ENCODE measurements at places on chromosomes 13 and 19. TPM values are rescaled to one million over a fixed set of nuclear protein-coding genes. Genes with fewer than 3 reads are reported as not detected.

TMEM259 gene
- 157 TPM for total RNA-seq

DNA sequence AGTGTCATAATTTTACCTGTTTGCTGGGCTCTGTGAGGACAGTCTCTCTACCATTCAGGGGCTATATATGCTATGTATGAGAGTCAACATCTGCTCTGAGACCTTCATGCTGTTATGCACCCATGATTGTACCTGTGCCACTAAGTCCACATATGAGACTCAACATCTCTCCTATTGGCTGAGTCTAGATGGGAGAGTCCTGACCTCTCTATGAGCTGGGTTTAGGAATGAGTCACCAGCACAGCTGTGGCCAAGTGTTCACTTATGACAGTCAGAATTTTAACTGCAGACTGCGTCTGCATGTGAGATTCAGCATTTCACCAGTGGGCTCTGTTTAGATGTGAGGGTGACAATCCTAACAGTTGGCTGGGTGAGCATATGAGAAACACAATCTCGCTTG lies 49.5 kb downstream of the ZNF729 start:
- no peaks in the 10 kb centered on the region for H3K4me1 ChIP-seq
- peak; percentile 25 for DNase-seq
- no peaks in the 10 kb centered on the region for H3K36me3 ChIP-seq

DNA sequence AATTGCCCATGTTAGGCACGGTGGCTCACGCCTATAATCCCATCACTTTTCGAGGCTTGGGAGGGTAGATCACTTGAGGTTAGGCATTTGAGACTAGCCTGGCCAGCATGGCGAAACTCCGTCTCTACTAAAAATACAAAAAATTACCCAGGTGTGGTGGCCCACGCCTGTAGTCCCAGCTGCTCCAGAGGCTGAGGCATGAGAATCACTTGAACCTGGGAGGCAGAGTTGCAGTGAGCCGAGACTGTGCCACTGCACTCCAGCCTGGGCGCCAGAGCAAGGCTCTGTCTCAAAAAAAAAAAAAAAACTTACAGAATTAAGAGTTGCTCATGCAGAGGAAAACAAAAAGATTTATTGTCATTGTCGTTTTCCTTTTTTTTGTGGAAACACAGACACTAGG lies 3.4 kb upstream of the PSMC4 start:
- no peak overlapping the region for H3K4me3 ChIP-seq
- no peak overlapping the region for H3K27ac ChIP-seq
- H3K4me1 ChIP-seq, result peaks cover 26% of the 10 kb centered on the region
- peak; percentile 53 for DNase-seq

DDX49 gene
- total RNA-seq, result 59.7 TPM

KISS1R gene
- 1.7 TPM for total RNA-seq

CNFN gene
- not detected for total RNA-seq

DNA sequence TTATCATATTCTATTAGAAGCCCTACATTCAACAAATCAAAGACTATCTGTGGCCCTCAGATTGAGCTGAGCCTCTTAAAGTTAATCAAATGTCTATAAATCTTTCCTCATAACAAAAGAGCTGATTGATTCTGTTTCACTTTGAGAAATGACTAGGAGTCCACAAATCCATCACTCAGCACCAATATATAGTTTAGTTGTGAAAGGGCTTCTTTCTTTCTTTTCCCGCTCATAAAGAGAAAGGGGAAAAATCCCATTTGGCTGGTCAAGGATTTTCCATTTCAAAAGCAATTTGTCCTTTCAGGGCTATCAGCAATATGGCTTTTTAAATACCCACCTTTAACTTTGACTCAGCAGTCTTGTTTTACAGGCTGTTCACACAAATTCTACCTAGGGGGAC lies 408.5 kb upstream of the PCDH20 start:
- no peak overlapping the region for H3K27ac ChIP-seq
- H3K4me1 ChIP-seq, result no peaks in the 10 kb centered on the region
- DNase-seq, result no peak
- peaks cover 3% of the 10 kb centered on the region for H3K27me3 ChIP-seq
- H3K4me3 ChIP-seq, result no peak overlapping the region

Data from osteocyte (in vitro differentiated cells).